ENCODE measurements at places on chromosomes 2 and 18.

- peak; percentile 39 for ATAC-seq
- H3K27me3 ChIP-seq: no peaks in the 10 kb centered on the region
- H3K4me1 ChIP-seq: no peaks in the 10 kb centered on the region
- no peak overlapping the region for H3K4me3 ChIP-seq
- H3K36me3 ChIP-seq: peaks cover 72% of the 10 kb centered on the region
Measured at GRCh38 chr2:222919841-222920526, 59.1 kb downstream of the ACSL3 start.

GRCh38 chr18:51151568-51152511 lies 45.6 kb downstream of the MEX3C start:
- peaks cover 3% of the 10 kb centered on the region for H3K27me3 ChIP-seq
- H3K4me3 ChIP-seq: no peak overlapping the region
- no peaks in the 10 kb centered on the region for H3K4me1 ChIP-seq
- no peak for ATAC-seq
- H3K27ac ChIP-seq: no peak overlapping the region

DNA sequence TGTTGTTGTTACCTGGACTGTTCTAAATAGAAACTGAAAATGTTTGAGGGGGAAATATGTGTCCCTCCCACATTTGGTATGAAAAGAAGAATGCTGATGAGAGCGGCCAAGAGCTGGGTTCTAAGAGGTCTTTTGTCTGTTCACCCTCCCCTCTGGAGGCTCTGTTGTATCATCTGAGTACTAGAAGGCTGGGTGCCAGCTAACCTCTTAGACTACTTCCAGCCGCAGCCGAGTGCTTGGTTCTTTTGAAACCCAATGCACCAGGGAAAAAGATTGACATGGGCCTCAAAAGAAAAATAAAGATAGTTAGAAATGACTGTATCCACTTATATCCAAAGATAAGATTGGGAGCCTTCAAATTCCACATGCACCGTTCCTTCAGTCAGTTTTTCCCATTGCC lies 255.9 kb downstream of the TXNL1 start:
- ATAC-seq: no peak
- H3K4me3 ChIP-seq: no peak overlapping the region
- no peak overlapping the region for H3K27ac ChIP-seq
- H3K36me3 ChIP-seq: no peaks in the 10 kb centered on the region
- H3K27me3 ChIP-seq: no peaks in the 10 kb centered on the region
- peaks cover 8% of the 10 kb centered on the region for H3K4me1 ChIP-seq

GRCh38 chr2:36480028-36480427 lies 117.9 kb downstream of the FEZ2 start:
- peaks cover 13% of the 10 kb centered on the region for H3K4me1 ChIP-seq
- H3K27me3 ChIP-seq: no peaks in the 10 kb centered on the region

GRCh38 chr2:152415796-152416195 lies 80.8 kb downstream of the FMNL2 start:
- peaks cover 19% of the 10 kb centered on the region for H3K4me1 ChIP-seq
- H3K4me3 ChIP-seq: no peak overlapping the region
- H3K27me3 ChIP-seq: no peaks in the 10 kb centered on the region

- peak; percentile 63 for ATAC-seq
- H3K27ac ChIP-seq: peak overlapping the region; percentile 71
- H3K4me1 ChIP-seq: peaks cover 65% of the 10 kb centered on the region
- H3K36me3 ChIP-seq: no peaks in the 10 kb centered on the region
- no peak overlapping the region for H3K4me3 ChIP-seq
- H3K27me3 ChIP-seq: no peaks in the 10 kb centered on the region
Measured at GRCh38 chr2:217996361-217996760, 6.4 kb downstream of the TNS1 start.

GRCh38 chr2:120772261-120772660 lies 36.6 kb downstream of the GLI2 start:
- no peaks in the 10 kb centered on the region for H3K27me3 ChIP-seq
- H3K4me1 ChIP-seq: no peaks in the 10 kb centered on the region
- no peaks in the 10 kb centered on the region for H3K36me3 ChIP-seq

GRCh38 chr2:69299772-69300516 lies 87.1 kb downstream of the GFPT1 start:
- no peak overlapping the region for H3K27ac ChIP-seq
- H3K27me3 ChIP-seq: no peaks in the 10 kb centered on the region
- no peaks in the 10 kb centered on the region for H3K4me1 ChIP-seq
- ATAC-seq: no peak
- H3K36me3 ChIP-seq: no peaks in the 10 kb centered on the region
- H3K4me3 ChIP-seq: no peak overlapping the region

- no peaks in the 10 kb centered on the region for H3K4me1 ChIP-seq
- no peak for ATAC-seq
- H3K27me3 ChIP-seq: no peaks in the 10 kb centered on the region
- no peaks in the 10 kb centered on the region for H3K36me3 ChIP-seq
- H3K4me3 ChIP-seq: no peak overlapping the region
Measured at GRCh38 chr2:239916205-239917124, 108.7 kb downstream of the NDUFA10 start.

GRCh38 chr2:101858910-101859309 lies 132.8 kb upstream of the IL1R2 start:
- H3K27ac ChIP-seq: no peak overlapping the region
- H3K4me3 ChIP-seq: no peak overlapping the region
- no peaks in the 10 kb centered on the region for H3K27me3 ChIP-seq
- ATAC-seq: no peak
- H3K36me3 ChIP-seq: peaks cover 84% of the 10 kb centered on the region

DNA sequence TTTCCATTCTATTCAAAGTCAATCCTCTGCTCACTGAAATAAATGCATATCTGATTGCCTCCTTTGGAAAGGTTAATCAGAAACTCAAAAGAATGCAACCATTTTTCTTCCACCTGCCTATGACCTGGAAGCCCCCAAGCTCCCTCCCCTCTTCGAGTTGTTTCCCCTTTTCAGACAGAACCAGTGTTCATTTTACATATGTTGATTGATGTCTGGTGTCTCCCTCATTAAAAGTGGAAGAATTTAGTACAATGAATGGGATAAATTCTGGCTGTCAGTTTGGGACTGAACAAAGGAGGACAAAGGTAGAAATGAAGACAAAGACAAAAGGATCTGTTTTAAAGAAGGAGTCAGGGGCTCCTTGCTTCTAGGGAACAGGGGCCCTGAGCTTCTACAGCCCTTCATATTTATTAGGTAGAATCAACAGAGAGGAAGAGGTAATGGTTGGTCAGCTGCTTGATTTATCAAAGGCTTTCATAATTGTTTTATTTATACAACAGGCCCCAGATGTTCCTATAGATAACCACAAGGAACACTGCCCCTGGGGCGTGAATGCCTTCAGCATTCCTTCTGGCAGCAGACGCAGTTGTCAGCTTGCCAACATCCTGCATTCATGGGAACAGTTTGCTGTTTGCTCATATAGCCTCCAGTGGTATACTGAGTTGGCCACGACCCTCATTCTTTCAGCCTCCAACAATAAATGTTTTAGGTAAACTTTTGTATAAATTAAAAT lies 949.8 kb upstream of the LRATD1 start:
- no peak for ATAC-seq
- peaks cover 16% of the 10 kb centered on the region for H3K4me1 ChIP-seq
- H3K4me3 ChIP-seq: no peak overlapping the region
- H3K27ac ChIP-seq: peak overlapping the region; percentile 49

- no peak overlapping the region for H3K4me3 ChIP-seq
- no peaks in the 10 kb centered on the region for H3K4me1 ChIP-seq
- no peaks in the 10 kb centered on the region for H3K27me3 ChIP-seq
Measured at GRCh38 chr2:146349334-146349733, 1495.5 kb upstream of the ACVR2A start.

Data from gastroesophageal sphincter (tissue), 4 donors.